ENCODE measurements at places on chromosomes 6 and 20. TPM values are rescaled to one million over a fixed set of nuclear protein-coding genes. Genes with fewer than 3 reads are reported as not detected.
A peak's percentile ranks its signal among the peaks of the same experiment; 100 is the strongest.

- no peak for DNase-seq
These were observed 18.5 kb downstream of the SLC22A2 start for GRCh38 chr6:160239929-160240690.

- DNase-seq: no peak
These were observed 16.6 kb downstream of the VSTM2L start for GRCh38 chr20:37919389-37920040.

- no peak for DNase-seq
These were observed 41.7 kb upstream of the TULP4 start for GRCh38 chr6:158270389-158271127.

- DNase-seq: peak; percentile 38
These were observed 246.9 kb downstream of the UBE3D start for GRCh38 chr6:82818727-82819126.

DNA sequence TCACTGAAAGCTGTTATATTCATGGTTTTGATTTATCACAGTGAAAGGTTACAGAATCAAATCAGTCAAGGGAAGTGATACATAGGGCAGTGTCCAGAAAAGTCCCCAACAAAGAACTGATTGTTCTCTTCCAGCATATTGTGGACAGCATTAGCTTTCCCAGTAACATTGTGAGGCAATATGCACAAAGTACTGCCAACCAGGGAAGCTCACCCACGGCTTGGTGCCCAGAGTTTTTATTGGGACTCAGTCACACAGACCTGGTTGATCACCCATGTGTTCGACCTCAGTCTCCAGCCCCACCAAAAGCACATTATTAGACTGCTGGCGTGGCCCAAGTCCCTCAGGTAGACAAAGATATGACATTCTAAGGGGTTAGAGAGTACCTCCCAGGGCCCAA is 76.0 kb downstream of the LCA5 start:
- DNase-seq: no peak

GRCh38 chr6:26420688-26421171 is 18.7 kb downstream of the BTN3A1 start:
- DNase-seq: peak; percentile 49

Gene CFB
- 0.86 TPM for total RNA-seq

DNA sequence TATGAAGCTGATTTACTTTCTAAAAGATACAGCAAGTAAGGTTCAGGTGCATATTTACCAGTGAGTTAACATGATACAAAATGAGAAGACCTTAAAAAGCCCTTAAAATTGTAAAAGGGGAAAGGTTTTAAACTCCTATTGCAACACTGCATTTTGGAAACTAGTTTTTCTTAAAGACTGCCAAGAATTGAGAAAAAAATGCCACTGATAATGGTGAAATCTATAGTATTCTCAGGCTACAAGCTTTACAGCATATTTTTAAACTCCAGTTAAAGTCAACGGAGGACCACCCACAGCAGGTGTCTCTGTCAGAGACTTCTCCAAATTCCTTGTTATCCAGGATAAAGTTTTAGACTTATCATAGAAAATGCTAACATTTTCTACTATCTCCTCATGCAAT is 53.6 kb downstream of the ELOVL5 start:
- no peak for DNase-seq

DNA sequence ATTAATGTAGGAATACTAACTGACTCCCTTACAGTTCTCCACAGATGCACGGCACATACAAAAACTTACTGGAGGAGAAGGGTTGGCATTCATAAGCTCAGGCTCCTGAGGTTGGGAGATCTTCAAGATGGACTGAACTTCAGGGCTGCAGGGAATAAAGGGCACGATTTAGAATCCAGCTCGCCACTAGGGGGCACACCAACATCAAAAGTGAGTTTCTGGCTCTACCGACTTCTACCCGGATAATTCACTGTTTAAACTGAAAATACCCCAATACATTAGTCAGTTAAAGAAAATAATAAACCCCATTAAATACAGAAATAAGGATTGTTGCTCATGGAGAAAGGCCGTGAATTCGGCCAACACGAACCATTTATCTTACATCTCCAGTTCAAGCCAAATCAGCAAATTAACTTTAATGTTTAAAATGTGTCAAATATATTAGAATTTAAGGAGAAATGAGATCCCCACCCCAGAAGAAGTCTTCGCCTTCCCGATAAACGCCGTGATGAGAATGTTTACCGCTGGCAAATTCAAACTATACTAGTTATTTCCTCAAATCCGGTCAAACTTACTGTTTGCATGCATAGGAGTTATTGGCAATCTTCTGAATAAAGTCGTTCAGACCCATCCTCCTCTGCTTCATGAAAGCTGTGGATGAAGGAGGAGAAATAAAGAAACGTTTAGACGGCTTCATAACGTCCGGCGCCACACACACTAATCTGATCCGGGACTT is 121.7 kb upstream of the SLC2A12 start:
- peak; percentile 81 for DNase-seq

DNA sequence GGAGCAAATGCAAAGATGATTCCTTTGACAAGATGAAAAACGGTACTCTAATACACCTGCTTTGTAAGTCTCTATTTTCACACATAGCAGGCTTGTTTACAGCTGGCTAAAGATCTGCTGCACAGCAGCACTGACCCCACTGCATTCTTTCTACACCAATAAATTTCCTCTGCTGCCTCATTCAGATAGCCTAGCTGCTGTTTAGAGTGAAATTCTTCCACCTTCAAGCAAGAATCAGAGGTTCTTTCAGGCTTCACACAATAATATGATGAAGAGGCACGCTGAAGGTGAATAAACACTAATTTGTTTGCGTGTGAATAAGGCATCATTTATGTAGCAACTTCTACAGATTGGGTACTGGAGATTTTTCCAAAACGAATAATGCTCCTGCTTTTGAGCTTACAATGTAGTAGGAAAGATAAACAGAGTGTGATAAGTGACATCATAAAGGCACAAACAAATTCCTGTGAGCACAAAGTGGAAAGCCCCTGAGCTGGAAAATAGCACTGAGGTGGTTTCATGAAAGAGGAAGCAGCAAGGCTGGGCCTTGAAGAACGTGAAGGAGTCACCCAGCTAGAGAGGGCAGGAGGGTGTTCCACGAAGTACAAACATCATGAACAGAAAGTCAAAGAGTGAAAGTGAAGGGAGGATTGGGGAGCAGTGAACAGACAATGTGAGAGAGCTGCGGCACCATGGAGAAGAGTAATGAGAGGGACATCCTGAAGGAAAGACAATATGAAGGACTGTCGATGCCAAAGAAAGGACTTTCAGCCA is 543.4 kb downstream of the CD83 start:
- DNase-seq: peak; percentile 17

DNA sequence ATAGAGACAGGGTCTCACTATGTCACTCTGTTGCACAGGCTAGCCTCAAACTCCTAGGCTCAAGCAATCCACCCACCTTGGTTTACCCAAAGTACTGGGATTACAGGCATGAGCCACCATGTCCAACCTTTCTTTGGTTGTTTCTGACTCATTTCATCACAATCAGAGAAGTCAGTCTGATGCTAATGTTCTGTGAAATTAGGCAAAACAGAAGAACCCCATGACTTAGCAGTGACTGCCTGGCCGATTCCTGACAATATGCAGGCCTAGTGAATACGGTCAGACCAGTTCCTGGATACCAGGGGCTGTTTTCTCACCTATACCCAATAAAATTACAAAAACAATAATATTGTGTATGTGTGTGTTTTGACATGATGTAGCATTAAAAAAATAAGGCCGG is 58.8 kb upstream of the BTN3A2 start:
- DNase-seq: peak; percentile 39

DNA sequence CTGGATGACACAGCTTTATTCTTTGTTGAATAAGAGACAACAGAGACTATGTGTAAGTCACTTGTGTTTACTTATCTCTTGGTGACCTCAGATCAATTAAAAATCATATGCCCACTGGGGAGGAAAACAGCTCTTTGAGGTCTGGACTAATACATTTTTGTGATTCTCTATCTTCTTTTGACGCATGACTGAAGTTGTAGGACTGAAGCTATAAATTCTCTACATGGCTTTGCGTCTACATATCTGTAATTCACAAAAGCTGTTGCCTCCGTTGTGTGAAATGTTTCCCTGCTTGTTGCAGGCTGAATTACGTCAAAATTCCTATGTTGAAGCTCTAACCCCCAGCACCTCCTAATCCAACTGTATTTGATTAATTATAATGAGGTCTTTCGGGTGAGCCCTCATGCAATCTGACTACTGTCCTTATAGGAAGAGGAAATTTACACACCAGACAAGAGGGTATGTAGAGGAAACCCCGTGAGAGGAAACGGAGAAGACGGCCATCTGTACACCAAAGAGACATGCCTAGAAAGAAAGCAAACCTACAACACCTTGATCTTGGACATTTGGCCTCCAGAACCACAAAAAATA is 481.6 kb downstream of the PRKN start:
- DNase-seq: no peak

DNA sequence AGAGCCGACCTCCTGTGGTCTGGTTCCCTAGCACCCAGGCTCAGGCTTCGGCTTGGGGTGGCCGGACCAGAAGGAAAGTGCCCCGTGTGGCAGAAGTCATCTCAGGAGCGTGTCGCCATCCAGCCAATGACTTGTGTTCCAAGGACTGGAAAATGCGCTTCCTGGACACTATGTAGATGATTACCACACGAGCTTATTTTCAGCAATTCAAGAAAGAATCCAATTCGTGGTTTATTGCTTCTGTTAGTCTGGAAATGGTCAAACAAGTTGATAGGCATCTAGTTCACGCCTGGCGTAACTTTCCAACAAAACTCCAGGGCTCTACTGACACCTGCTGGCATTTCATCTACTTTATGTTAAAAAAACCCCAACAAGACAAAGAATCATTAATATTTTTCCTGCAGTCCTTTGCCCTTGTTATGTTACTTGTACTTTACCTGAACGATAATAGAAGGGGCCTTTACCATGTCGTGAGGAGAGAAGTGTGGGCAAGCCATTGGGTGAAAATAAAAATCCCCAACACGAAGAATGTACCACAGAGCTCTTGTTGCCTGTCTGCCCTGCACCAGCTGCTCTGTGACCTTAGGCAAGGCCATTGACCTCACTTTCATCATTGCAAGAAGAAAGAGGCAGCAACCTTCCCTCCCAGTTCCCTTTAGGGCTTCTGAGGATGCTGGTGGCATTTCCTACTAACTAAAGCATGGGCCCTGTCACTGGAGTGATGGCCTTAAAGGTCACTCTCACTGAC is 154.7 kb upstream of the LAMP5 start:
- DNase-seq: peak; percentile 31

Gene FAM229B
- 29.6 TPM for total RNA-seq

DNA sequence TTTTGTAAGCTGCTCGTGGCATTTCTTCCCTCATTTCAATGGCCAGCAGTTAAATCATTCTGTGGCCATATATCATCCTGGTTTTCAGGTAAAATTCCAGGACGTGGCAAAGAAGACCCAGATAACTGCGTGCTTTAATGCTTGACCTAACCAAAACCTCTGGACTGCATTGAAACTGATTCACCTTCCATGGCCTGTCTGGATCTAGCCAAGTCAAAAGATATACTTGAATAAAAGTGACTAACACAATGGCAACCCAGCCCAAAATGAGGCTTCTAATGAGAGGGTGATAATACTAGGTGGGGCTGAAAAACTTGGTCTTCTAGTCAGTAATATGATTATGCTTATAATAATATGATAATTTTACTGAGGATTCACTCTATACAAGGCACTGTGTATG is 16.5 kb upstream of the PCSK2 start:
- no peak for DNase-seq

DNA sequence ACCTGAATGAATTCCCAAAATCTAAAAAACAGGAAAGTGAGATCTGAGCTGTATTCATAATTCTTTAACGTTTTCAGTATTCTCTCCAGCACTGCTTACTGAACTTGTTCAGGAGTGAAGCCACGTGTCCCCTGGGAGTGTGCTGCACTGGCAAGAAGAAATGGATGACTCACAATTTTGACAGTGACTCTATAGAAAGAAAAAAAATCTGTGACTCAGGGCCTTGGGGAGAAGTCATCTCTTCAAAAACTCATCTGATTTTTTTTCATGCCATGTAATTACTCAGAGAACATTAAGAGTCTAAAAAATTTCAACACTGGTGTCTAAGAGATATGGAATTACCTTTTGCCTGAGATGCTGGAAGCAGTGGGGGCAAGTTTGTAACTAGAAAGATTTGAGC is 39.7 kb downstream of the ANKEF1 start:
- peak; percentile 87 for DNase-seq

DNA sequence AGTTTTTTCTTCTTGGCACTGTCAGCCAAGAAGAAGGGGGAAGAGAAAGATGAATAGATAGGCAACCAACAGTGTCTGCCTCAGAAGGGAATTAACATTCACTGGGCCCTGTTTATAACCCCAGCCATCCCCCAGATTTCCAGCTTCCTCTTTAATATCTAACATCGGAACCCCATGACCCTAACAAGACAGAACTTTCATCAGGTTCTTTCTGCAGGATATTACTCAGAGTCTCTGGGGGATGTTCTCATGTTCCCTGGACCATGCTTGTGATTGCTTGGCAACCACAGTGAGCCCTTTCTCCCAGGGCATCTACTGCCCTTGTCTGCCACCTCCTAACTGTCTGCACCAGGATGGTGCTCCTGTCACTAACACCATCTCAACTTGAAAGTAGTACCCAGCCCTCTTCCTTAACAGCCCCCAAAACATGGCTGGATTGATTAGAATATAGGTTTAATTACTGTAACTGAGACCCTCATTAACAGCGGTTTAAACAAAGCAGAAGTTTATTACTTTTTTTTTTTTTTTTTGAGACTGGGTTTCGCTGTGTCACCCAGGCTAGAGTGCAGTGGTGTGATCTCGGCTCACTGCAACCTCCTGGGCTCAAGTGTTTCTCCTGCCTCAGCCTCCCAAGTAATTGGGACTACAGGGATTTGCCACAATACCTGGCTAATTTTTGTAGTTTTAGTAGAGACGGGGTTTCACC is 12.0 kb upstream of the PTPN1 start:
- DNase-seq: peak; percentile 74

GRCh38 chr20:1827974-1828785 is 67.0 kb upstream of the SIRPA start:
- peak; percentile 56 for DNase-seq

Gene TRIM40
- not detected for total RNA-seq

- no peak for DNase-seq
These were observed 817.9 kb downstream of the EYS start for GRCh38 chr6:64889144-64889543.

Gene SRSF12
- total RNA-seq: 0.51 TPM

GRCh38 chr6:73030791-73031782 is 194.2 kb downstream of the KHDC1L start:
- DNase-seq: no peak

GRCh38 chr20:19429538-19429937 is 217.1 kb downstream of the SLC24A3 start:
- no peak for DNase-seq

- DNase-seq: no peak
These were observed 199.2 kb upstream of the PRDM1 start for GRCh38 chr6:105886814-105887544.

Gene DYNLT2
- 1.8 TPM for total RNA-seq

Gene LY6G5C
- 1.8 TPM for total RNA-seq

- no peak for DNase-seq
These were observed 57.4 kb upstream of the EMILIN3 start for GRCh38 chr20:41424011-41424410.

DNA sequence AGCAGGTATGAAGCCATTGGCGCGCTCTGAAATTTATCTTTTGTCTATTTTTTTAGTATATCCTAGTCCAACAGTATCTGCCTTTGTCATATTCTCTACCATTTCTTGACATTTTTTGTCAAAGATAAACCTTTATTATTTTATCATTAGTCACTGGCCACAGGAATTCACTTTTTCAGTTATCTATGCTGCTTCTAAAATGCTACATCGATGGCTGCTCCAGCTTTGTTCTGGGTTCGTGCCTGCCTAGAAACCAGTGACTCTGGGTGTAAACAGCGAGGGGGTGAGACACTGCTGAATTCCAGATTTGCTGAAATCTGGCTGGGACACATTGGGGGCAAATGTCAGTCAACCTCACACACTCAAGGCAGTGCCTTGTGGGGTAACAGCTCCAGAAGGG is 193.4 kb downstream of the CDC5L start:
- peak; percentile 54 for DNase-seq

Data from Daoy (cell line).